CD4-positive, alpha-beta T cell treated with Interleukin-21 for 1 hour (primary cell): ENCODE measurements at places on chromosomes 1 and 21.
A peak's percentile ranks its signal among the peaks of the same experiment; 100 is the strongest.

DNA sequence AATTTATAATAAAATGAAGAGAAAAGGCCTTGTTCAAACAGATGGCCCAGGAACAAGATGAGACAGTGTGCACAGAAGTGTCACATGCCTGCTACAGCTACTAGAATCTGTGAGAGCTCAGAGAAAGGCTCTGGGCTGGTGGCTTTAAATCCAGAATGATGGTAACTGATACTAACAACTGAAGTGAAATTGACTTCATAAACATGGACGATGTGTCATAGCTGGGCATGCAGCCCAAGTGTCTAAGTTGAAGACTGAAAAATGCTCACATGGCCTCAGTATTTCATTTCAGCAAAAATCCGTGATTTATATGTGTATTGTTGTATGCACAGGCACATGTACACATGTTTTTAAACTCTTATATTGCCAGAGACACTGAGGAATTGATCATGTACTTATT is 208.3 kb upstream of the RUNX1 start:
- no peak for DNase-seq

DNA sequence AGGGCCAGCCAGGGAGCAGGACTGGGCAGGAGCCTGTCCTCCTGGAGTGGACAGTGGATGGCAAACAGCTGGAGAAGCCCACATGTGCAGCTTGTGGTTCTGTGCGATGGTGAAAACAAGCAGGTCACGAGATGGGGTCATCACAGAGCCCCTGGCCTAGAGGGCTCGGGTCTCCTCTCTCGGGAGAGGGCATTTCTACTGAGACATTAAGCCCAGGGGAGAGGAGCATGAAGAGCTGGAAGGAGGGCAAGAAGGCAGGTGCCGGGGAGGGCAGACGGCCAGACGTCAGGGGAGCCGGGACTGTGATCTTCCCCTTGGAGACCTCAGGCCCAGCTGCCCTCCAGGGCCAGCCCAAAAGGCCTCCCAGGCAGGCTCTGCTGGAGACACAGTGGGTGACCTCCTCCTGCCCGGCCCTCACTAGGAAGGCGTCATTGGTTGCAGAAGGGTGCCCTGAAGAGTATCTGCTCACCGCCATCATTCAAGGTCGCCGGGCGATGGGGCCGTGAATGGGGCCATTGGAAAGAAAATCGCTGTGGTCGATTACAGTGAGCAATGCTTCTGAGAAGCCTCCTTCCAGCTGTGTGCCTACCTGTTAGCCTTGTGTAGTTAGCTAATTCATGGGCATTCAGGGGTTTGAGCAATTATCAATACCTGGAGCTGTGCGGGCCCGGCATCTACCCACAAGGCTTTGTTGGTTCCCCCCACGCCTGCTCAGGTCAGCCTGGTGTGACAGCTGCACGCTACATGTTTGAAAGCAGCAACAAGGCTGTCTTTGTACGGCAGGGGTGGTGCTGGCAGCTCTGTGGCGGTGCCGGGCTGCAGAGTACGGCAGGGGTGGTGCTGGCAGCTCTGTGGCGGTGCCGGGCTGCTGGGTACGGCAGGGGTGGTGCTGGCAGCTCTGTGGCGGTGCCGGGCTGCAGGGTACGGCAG is 72.3 kb upstream of the ACTRT2 start:
- DNase-seq: no peak

- DNase-seq: no peak
Observed at GRCh38 chr1:217153361-217153760, 430.1 kb upstream of the ESRRG start.

GRCh38 chr1:207302618-207303393 is 18.7 kb upstream of the CD55 start:
- no peak for DNase-seq

DNA sequence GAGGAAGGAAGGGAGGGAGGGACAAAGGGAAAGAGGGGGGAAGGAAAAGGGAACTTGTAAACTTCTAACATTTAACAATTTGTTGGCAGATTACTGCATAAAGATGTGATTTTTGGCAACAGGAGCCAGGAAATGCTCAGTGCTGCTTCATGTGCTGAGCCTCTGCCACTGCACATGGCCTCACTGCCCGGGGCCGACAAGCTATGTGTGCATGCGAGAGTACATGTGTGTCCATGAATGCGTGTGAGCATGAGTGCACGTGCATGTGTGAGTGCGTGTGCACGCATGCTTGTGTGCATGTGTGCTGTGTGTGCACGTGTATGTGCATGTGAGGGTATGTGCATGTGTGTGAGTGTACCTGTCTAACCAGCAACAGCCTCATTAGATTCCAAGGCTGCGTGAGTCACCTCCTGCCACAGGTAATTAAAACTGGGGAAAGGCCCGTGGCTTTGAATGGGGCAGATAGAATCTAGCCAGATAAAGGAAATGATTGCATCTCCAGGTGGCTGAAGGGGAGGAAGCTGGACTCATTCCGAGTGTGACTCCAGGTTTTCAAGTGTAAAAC is 41.4 kb upstream of the TSPEAR start:
- DNase-seq: no peak

DNA sequence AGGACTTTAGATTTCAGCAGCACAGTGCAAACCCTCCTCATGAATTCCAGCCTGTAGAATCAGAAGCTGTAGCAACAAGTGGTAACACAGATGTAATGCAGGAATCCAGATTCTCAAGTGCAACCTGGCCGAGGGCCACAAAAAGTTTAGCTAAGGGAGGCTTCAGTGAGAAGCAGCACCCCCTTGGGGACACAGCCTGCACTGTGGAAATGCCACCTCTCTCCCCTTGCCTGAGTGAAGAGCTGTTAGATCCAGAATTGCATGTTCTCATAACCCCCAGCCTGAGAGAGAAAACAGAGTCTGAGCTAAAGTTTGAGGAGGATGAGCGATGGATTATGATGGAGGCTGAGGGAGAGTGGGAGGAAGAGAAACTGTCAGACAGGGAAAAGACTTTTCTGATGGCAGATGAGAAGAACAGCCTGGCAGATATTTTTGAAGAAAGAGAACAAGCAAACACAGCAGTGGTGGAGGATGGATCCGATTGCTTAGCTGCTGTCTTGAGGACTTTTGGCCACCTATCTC is 80.5 kb upstream of the BMP8A start:
- DNase-seq: peak; percentile 62

GRCh38 chr1:180310095-180310494 is 80.0 kb downstream of the LHX4 start:
- DNase-seq: no peak

- no peak for DNase-seq
Observed at GRCh38 chr1:178238722-178239510, 145.0 kb downstream of the RASAL2 start.

GRCh38 chr1:8423269-8423691 is 105.4 kb downstream of the SLC45A1 start:
- peak; percentile 42 for DNase-seq

GRCh38 chr1:69221524-69221923 is 346.2 kb upstream of the LRRC7 start:
- DNase-seq: no peak

GRCh38 chr1:239843541-239843940 is 248.1 kb upstream of the FMN2 start:
- DNase-seq: no peak
